Activated naive CD8-positive, alpha-beta T cell treated with anti-CD3 and anti-CD28 coated beads for 36 hours (primary cell): ENCODE measurements at places on chromosomes 4 and X.
A peak's percentile ranks its signal among the peaks of the same experiment; 100 is the strongest.

GRCh38 chr4:158578476-158578875 lies 56.8 kb downstream of the RXFP1 start:
- DNase-seq = no peak

DNA sequence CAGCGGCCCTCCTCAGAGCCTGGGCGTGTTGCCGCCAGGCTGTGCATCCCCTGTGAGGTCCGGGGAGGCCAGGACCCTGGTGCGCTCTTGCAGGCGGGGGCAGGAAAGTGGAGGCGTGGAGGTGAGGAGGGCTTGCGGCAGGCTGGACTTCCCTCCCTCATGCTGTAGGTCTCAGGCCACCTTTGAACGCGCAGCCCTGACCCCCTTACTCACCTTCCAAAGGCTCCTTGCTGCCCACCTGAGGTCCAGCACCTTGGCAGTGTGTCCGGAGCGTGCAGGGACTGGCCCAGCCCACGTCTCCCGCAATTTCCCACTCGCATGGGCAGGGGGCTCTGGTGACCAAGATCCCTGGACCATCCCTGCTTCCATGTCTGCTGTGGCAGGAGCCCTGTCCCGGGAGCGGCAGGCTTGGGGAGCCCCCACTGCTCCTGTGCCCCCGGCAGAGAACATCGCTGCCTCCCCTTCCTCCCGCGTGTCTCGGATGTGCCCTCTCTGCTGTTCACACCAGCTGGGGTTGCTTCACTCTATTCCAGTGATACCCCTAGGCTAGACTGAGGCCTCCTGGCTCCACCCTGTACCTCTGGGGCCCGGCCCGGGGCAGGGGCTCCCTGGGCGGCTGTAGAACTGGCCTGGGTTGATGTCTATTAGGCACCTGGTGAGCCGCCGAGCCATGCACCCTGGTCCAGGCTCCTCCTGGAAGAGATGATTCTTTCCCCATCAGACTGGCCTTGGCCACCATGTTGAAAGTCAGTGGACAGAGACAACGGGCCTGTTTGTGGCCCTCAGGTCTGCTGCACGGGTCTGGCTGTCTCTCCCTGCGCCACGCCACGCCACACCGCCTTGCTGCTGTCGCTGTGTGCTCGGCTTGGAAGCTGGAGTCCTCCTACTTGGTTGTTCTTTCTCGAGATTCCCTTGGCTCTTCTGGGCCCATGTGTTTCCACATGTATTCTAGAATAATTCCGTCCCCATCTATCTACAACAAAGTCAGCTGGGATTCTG lies 95.4 kb upstream of the ADRA2C start:
- DNase-seq = no peak

DNA sequence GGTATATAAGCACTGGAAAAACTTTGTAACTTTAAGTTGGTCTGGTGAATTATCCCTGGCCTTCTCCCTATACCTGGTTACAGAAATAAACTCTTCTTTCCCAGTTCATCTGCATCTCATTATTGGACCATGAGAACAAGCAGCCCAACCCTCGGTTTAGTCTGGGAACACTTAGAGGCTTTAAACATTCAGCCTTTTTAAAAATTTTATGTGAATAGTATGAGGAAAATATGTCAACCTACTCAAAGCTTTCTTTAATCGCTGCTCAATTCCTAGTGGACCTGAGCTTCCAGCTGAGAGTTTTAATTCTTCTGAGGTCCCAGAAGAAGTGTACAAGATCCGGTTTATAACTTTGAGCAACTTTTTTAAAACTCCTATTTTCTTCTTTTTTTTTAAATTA lies 358.6 kb upstream of the NOCT start:
- no peak for DNase-seq

GRCh38 chr4:95729596-95729995 lies 110.3 kb upstream of the PDHA2 start:
- DNase-seq = no peak

GRCh38 chrX:13389501-13389900 lies 69.6 kb upstream of the ATXN3L start:
- DNase-seq = no peak

DNA sequence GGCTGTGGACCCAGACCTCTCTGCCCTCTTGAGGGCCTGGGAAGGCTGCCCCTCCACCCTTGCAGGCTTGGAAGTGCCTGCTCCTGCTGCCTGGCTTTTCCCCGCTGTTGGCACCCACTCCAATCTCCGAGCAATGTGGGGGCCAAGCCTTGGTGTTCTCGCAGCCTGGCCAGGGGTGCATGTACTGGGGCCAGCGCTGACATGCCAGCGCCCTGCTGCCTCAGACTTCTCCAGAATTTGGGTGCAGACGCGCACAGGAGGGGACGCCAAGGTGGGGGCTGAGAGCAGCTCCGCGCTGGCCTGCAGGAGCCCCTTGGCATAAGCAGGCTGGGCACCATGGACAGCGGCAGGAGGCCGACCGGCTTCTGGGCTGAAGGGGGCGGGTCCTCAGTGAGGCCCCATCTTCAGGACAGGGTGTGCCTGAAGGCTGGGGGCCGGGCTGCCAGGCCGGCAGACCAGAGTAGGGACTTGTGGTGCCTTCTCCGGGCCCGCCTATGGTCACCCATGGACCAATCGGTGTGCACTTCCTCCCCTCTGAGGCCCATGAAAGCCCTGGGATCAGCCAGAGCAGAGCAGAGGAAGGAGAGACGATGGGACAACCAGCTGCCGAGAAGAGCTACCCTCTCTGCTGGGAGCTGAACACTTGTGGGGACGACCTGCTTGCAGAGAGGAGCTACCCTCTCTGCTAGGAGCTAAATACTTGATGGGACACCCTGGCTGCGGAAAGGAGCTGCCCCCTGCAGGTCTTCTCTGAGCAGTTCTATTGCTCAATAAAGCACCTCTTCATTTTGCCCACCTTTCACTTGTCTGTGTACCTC lies 118.3 kb downstream of the DNAAF6 start:
- peak; percentile 19 for DNase-seq

GRCh38 chrX:6095469-6095868 lies 133.2 kb downstream of the NLGN4X start:
- DNase-seq = no peak

DNA sequence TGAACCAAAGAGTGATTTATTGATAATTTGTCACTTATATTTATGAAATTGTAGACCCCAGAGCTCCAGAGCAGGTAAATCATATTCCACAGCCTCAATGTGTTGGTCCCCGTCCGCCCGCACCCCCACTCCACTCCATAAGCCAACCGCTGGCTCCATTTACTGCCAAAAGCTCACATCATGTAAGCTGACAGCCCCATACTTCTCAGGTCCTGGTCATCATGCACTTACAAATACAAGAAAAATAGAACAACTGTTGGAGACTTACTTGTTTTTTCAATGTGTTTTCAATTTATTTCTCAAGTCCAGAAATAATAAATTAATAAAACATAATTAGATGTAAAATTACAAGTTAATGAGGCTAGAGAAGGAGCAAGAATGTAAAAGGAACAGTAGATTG lies 235.7 kb upstream of the HAND2 start:
- DNase-seq = no peak

DNA sequence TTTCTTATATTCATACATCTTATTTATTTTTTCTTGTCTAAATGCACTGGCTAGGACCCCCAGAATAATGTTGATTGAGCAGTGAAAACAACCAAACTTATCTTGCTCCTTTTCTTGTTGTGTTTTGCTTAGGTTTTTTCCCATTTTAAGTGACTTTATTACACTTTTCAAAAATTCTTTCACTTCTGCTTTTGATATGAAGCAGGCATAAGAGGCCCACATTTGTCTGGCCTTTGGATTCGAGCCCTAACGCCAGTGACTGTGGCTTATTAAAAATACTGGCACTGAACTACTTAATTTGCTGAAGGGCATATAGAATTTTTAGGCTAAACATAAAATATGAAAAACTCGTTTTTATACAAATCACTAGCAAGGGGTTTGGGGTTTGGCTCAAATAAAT lies 197.0 kb downstream of the ASB9 start:
- DNase-seq = no peak

DNA sequence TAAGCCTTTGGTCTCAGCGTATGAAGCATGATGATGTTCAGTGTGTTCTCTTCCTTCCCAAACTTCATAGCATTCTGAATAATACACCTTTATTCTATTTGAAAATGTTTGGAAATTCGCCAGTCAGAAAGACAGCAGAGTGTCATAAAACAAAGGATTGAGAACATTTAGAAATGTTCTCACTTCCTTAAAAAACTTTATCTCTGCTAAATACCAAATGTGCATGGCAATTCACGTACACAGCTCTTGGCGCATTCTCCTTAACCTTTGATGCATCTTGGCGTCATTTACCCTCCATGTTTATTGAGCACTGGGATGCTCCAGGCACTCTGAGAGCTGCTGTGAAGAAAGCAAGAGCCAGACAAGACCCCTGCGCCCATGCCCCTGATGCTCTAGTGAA lies 7.2 kb upstream of the IRF2 start:
- DNase-seq = no peak

DNA sequence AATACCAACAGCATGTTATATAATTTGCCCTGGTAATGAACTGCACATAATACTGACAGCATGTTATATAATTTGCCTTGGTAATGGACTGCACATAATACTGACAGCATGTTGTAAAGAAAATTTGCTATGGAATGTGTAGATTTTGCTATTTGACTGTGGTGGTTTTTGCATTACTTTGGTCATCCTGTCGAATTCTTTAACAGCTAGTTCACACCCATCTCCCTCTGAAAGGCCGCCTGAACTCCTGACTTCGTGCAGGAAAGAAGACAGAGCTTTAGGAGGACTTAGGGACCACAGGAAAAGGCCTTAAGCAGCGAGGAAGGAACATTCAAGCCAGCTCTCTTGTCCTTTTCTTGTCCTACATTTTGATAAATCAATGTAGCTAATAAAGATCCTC lies 45.2 kb upstream of the DCLK2 start:
- DNase-seq = no peak

DNA sequence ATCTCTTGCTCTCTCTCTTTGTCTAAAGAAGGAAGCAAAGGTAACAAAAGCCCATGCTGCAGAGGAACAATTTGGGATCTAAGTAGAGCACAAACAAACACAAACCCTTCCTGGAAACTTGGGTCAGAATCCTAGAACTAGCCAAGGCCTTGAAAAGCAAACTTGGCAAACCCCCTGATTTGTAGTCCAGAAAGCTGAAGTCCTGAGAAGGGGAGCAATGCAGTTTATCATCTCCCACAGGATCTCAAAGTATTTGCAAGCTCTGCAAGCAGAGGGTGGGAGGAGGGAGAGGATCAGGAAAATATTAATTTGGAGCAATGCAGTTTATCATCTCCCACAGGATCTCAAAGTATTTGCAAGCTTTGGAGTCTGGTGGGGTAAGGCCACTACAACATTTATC lies 379.5 kb upstream of the FGF13 start:
- no peak for DNase-seq
